ENCODE measurements at places on chromosomes 2 and 18. TPM values are rescaled to one million over a fixed set of nuclear protein-coding genes. Genes with fewer than 3 reads are reported as not detected.

GRCh38 chr2:206481056-206481455, 37.7 kb downstream of the ADAM23 start:
- H3K27me3 ChIP-seq: no peaks in the 10 kb centered on the region
- DNase-seq: no peak
- no peak overlapping the region for H3K27ac ChIP-seq
- peaks cover 5% of the 10 kb centered on the region for H3K4me1 ChIP-seq
- H3K36me3 ChIP-seq: no peaks in the 10 kb centered on the region

DNA sequence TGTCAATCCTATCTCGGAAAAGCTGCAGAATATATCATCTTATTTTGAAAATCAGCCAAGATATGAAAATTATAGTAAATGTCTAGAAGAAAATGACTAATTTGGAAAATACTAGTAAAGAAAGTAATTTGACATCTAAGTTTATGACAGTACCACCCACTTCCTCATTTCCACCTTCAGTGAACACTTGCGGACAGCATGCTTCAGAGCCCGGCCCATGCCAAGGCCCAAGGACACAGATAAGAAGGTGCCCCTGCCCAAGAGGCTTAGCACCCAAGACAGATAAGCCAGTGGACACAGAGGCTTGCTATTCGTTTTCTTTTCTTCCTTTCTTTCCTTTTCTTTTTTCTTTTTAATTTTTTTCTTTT, 4.8 kb upstream of the KCNG2 start:
- peaks cover 24% of the 10 kb centered on the region for H3K4me1 ChIP-seq
- peaks cover 12% of the 10 kb centered on the region for H3K27me3 ChIP-seq
- no peaks in the 10 kb centered on the region for H3K36me3 ChIP-seq
- no peak overlapping the region for H3K27ac ChIP-seq

GRCh38 chr18:10895976-10896375, 253.4 kb downstream of the PIEZO2 start:
- no peak for DNase-seq
- no peak overlapping the region for H3K4me3 ChIP-seq
- H3K36me3 ChIP-seq: no peaks in the 10 kb centered on the region
- no peaks in the 10 kb centered on the region for H3K27me3 ChIP-seq
- no peak overlapping the region for H3K27ac ChIP-seq
- H3K4me1 ChIP-seq: peaks cover 15% of the 10 kb centered on the region

GRCh38 chr2:133287709-133288108, 280.6 kb downstream of the NCKAP5 start:
- no peaks in the 10 kb centered on the region for H3K27me3 ChIP-seq
- no peak overlapping the region for H3K27ac ChIP-seq
- DNase-seq: no peak
- no peak overlapping the region for H3K4me3 ChIP-seq

- H3K36me3 ChIP-seq: no peaks in the 10 kb centered on the region
- H3K27me3 ChIP-seq: no peaks in the 10 kb centered on the region
- no peak for DNase-seq
- H3K27ac ChIP-seq: no peak overlapping the region
- H3K4me3 ChIP-seq: no peak overlapping the region
These were observed 7.8 kb downstream of the CDK15 start for GRCh38 chr2:201813996-201814760.

- no peak for DNase-seq
- no peak overlapping the region for H3K27ac ChIP-seq
These were observed 35.6 kb upstream of the PRLH start for GRCh38 chr2:237530472-237531433.

DNA sequence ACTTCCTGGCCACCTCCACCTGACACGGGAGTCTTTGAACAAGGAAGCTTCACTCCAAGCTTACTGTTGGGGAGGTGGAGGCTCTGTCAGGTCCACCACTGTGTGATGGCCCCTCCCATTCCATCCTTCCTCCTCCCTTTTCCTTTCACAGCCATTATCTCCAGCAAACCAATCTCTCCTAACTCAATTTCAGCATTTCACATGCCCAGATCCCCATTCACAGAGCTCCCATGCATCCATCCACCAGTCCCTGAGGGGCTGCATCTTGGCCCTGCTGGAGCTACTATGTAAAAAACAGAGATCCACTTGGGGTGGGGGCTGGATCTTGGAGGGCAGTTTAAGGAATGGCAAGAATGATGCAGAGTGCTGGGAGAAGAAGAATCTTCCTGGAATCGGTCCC, 129.0 kb upstream of the COPS8 start:
- H3K4me3 ChIP-seq: no peak overlapping the region
- peaks cover 2% of the 10 kb centered on the region for H3K36me3 ChIP-seq
- H3K4me1 ChIP-seq: peaks cover 8% of the 10 kb centered on the region
- no peak for DNase-seq
- H3K27me3 ChIP-seq: peaks cover 13% of the 10 kb centered on the region

DNA sequence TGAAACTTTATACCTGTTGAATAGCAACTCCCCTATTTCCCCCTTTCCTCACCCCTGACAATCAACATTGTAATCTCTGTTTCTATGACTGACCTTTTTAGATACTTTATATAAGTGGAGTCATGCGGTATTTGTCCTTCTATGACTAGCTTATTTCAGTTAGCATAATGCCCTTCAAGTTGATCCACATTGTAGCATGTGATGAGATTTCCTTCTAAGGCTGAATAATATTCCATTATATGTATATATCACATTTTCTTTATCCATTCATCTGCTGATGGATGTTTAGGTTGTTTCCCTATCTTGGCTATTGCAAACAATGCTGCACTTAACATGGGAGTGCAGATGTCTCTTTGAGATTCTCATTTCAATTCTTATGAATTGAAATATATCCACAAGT, 9.5 kb downstream of the FASTKD2 start:
- H3K4me3 ChIP-seq: no peak overlapping the region
- peaks cover 90% of the 10 kb centered on the region for H3K36me3 ChIP-seq
- H3K4me1 ChIP-seq: no peaks in the 10 kb centered on the region
- no peak for DNase-seq
- no peaks in the 10 kb centered on the region for H3K27me3 ChIP-seq

Gene PAX8
- 2.4 TPM for total RNA-seq

Gene KCNIP3
- 15.6 TPM for total RNA-seq

Gene ABCA12
- total RNA-seq: 37.8 TPM

Gene SUCLG1
- total RNA-seq: 87.2 TPM
